H1 (cell line): ENCODE measurements at places on chromosomes 7 and 10. TPM values are rescaled to one million over a fixed set of nuclear protein-coding genes. Genes with fewer than 3 reads are reported as not detected.

DNA sequence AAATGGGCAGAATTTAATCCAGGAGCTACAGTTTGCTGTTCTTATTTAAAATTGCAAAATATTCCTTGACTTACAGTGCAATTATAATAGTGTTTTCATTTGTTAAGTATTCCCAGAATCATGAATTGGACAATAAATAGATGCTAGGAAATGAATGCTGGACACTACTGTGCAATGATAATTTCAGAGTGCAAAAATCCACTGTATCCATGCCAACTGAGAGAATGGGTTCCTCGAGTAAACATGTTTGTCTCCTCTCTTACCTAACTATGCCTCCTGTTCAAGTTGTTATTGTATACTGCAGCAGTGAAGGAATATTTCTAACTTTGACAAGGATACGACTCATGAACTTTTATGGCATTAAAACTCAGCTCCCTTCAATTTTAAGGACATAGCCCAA lies 1396.3 kb downstream of the GATA3 start:
- DNase-seq = no peak

DNA sequence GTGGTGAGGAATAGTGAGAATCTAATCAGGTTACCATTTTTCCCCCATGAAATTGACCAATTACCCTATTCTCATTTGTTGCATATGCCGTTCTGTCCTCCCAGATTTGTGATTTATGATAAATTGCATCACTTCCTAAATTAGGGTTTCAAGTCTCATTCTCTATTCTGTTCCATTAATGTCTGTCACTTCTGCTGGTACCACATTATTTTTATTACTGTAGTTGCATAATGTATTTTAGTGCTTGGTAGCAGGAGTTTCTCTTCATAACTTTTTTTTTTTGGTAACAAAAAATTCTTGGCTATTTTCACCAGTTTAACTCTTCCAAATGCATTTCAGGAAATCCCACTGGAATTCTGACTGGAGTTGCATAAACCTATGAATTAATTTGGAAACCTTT lies 44.0 kb upstream of the FAM133B start:
- DNase-seq = no peak

DNA sequence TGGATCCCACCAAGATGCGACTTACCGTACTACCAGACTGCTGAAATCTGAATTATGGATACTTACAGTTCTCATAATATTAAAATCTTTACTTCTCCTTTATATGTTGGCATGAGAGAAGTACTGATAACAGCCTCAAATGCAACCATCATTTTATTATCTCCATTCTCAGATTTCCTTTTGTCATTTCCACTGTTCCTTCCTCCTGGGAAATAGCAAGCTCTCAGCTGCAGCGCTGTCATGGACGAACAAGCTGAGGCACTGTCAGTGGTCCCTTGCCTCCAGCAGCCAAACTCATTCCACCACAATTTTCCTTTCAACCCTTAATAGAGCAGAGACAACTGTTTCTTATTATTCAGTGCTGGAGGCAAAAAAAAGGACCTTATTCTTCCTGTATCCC lies 478.4 kb downstream of the ARL4A start:
- no peak for DNase-seq

GRCh38 chr7:132243463-132243862 lies 332.8 kb downstream of the PLXNA4 start:
- no peak for DNase-seq

DNA sequence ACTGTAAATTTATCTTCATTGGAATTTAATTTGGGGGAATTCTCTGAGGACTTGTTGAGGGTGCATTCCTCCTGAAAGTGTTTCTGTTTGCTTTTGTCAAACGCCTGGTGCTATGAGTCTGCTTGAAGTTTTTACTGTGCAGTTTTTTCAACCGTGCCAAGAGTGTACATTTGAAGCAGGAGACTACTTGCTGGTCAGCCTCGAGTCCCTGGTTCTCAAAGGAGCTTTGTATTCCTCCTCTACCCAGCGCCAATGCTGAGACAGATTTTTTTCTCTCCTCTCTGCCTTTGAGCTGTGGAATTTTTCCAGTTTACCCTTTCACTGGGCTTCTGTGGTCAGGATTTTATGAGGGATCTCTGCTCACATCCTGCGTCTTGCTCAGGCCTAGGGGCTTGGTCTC lies 62.1 kb downstream of the NPY start:
- no peak for DNase-seq

DNA sequence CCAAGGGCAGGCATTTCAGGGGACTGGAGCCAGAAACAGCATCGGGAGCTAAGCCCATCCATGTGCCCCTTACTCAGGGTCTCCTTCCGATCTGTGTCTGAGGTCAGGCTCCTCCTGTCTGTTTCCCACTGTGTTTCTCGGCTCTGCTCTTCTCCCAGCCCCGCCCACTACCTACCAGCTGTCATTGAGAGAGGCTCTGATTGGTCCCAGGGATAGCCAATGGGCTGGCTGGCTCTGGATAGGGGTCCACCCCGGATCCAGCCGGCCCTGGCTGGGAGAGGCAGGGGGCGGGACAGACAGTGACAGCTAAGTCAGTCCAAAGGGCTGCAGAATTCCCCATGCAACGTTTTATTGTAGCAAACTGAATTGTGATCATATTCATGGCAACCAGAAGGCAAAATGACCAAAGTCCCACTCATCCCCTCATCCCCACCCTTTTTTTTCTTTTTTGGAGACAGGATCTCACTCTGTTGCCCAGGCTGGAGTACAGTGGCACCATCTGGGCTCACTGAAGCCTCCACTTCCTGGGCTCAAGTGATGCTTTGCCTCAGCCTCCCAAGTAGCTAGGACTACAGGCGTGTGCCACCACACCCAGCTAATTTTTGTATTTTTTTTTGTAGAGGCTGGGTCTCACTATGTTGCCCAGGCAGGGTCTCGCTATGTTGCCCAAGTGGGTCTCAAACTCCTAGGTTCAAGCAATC lies 76.3 kb downstream of the CLIP2 start:
- no peak for DNase-seq

DNA sequence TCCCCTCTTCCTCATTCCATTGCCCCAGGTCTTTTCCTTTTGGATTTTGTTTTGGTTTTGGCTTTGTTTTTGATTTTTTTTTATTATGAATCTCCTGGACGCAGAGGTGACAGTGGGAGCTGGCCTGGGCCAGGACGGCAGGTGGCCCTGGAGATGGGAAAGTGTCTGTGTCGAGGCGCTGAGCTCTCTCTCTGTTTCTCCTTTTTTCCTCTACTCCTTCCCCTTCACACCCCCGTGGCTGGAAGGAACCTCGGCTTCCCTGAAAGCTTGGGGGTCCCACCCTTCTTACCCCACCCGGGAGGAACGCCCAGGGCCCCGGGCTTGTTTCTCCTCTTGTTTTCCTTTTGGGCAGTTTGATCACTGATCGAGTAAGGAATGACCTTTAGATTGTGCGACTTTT lies 13.2 kb downstream of the TRIM8 start:
- DNase-seq = no peak

DNA sequence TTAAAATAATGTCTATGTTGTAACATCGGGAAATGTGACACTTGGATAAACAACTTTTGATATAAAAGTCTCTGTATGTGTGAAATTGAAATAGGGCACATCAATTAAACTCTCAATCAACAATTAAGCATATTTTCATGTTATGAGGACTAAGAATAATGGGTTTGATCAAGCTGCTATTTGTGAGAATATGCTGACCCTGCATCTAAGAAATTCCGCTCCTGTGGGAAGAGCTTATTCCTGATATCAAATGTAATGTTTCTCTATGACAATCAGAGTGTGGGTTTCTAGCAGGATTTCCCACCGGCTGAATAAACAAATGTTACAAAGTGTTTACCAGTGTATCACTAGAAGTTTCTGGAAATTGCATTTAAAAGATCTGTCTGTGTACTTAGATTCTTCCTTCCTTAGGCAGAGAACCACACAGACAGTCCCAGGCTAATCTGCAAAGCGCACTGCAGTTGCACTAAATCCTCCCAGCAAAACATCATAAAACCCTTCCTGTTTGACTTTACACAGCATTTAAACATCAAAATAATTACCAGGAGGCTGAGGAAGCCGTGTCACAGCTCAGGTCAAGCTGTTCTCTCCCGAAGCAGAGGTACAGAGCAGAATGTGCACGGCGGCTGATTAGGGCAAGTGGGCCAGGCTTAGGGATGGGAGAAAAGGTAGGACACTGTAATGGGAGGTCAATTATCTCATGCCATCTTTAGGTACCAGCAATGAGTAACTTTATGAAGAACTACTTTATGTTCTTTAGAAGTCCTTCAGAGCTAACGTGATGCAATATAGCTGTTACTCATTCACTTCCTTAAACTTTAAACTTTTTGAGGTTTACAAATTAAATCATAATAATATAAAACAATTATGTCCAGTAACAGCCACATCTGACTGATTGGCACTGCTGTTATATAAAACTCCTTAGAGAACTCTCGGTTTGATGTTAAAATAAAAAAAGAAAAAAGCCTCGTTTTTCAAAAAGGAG lies 109.1 kb upstream of the CTTNBP2 start:
- no peak for DNase-seq

DNA sequence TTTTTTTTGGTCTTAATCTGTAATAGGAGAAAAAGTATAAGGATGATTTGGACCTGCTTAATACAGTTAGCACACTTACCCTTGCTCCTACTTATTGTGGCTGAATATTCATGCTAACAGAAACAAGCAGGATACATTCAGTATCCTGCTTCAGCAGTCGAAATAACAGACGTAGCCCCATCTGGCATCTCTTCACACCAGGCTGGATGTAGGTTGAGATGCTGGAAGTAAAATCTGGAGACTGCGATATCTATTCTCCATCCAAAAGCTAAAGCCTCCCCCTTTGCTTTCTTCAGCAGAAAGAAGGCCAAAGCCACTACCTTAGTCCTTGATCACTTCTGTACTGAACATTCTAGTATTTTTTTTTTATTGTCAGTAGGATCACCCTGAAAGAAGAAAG lies 537.4 kb downstream of the AUTS2 start:
- no peak for DNase-seq

DNA sequence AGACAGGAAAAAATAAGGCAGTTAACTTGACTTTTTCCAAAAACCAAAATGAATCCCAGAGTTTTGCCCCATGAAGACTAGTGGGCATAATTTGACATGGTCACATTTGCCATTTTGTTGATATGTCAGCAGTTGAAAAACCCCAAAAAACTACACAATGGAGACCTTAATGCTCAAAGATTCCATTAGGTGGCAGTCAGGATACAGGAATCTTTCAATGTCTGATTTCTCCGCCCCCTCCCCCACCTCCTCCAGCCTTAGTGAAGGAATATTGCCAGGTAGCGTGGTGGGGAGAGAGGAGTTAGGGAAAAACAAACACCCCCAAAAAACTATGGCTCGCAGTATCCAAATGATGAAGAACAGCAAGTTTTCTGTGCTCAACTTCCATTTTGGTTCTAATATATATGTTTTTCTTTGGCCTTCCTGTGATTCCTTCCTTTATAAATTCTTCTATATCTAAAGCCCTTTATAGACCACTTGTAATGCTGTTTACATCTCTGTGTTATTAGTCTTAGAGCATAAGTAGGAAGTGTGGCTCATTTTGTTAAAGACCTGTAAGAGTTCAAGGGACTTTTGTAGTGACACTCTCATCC lies 6.7 kb upstream of the SMNDC1 start:
- DNase-seq = no peak

DNA sequence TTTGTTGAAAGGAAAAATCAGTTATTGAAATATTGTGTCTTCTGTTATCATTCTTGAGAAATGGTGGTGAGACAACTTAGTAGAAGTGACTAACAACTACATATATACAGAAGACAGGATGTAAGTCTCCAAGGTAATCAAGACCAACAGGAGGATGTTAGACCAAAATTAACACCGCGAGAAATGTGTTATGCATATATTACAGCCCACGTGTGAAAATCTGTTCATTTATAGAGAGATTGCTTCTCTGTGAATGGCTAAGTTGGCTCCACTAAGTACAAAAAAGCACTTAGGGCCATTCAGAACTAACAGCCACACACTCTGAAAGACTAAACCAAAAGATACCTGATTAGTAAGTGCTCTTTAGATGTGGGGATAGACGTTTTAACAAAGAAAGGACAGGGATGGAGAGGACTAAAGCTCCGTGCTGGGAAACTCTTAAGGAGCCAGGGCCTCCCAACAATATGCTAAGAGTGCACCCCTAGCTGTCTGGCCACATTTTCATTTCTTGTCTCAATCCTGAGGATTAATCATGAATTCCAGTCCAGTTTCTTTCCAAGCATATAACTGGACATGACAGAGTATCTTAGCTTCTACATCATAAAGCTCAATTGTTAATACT lies 26.5 kb downstream of the HDAC9 start:
- no peak for DNase-seq

DNA sequence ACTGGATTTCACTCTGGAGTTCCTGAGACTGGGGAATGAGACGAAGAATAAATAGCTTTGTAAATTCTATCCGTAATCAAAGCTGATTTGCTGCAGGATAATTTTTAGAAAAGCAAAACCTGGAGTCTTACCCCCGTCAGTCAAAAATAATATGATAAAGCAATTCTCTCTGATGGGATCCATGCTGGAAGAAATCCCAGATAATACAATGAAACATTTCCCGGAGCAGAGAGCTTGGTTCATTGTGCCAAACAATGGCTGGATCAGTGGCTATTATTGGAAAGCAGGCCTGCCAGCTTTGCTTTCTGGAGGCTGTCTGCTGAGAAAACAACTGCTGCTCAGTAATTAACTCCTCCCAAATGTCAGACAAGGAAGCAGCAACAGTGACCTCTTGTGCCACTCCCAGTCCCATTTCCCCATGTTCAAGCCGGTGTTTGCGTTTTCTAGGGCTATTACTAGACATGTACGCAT lies 609.4 kb upstream of the PCDH15 start:
- DNase-seq = peak; percentile 43

EPHA1 gene
- 133 and 139 TPM in 2 replicates for total RNA-seq

ASZ1 gene
- not detected in 2 replicates for total RNA-seq

TMEM213 gene
- total RNA-seq = 0.67 TPM in 1 of 2 replicates, not detected in the other

CPN1 gene
- 0.15 TPM in 1 of 2 replicates, not detected in the other for total RNA-seq

VPS37D gene
- 3.4 and 3.8 TPM in 2 replicates for total RNA-seq
